ENCODE measurements at places on chromosomes 2 and 18. TPM values are rescaled to one million over a fixed set of nuclear protein-coding genes. Genes with fewer than 3 reads are reported as not detected.

IHH gene
- not detected for total RNA-seq

IL18R1 gene
- 24.0 TPM for total RNA-seq

RPE gene
- 40.8 TPM for total RNA-seq

C2orf80 gene
- total RNA-seq = not detected

COL5A2 gene
- 1.7 TPM for total RNA-seq

GREB1 gene
- total RNA-seq = 0.13 TPM

KIF1A gene
- total RNA-seq = 0.71 TPM

CYRIA gene
- 0.10 TPM for total RNA-seq

SERPINB12 gene
- not detected for total RNA-seq

NEU2 gene
- not detected for total RNA-seq

LIPG gene
- total RNA-seq = not detected

GRB14 gene
- not detected for total RNA-seq

PLGLB2 gene
- total RNA-seq = 1.8 TPM

ALKAL2 gene
- total RNA-seq = not detected

REG3G gene
- total RNA-seq = not detected

ITPRIPL1 gene
- total RNA-seq = 46.3 TPM

PSMD14 gene
- total RNA-seq = 70.9 TPM

PJVK gene
- 1.1 TPM for total RNA-seq

ALK gene
- not detected for total RNA-seq

CCNYL1 gene
- total RNA-seq = 6.1 TPM

FLACC1 gene
- 3.1 TPM for total RNA-seq

TTN gene
- total RNA-seq = 2.1 TPM

DTNA gene
- 0.33 TPM for total RNA-seq

VIT gene
- total RNA-seq = not detected

All from activated CD4-positive, alpha-beta memory T cell treated with anti-CD3 and anti-CD28 coated beads, Interleukin-2, amount 10 ng/mL, durations not matched to agents 7 days and 5 days (primary cell).